Naive thymus-derived CD4-positive, alpha-beta T cell (primary cell): ENCODE measurements at places on chromosomes 12 and 14.

- no peak for DNase-seq
Observed at GRCh38 chr14:103314496-103315277, 19.4 kb upstream of the EIF5 start.

GRCh38 chr12:37541356-37541755 is 775.2 kb upstream of the ALG10B start:
- no peak for DNase-seq

- no peak for DNase-seq
Observed at GRCh38 chr12:91215940-91216454, 33.4 kb upstream of the DCN start.

DNA sequence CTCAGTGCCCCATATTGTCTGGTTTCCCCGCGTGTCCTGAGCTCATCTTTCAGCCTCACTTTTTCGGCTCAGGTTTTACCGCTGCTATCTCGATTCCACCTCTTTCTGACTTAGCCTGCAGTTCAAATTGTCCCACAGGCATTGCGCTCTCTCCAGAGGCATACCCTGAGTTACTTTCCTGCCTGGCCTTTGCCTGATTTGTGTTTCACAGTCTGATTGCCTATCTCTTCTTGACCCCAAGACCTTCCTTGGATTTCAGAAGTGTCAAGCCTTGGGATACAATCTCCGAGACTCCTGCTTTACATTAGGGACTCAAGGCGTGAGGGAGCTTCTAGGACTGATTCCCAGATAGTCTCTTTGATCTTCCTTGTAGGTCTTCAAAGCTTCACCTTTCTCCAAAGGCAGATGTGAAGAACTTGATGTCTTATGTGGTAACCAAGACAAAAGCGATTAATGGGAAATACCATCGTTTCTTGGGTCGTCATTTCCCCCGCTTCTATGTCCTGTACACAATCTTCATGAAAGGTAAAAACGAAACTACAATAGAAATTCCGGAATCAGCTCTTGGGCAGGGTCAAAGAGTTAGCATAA is 629 bp downstream of the LETMD1 start:
- no peak for DNase-seq

GRCh38 chr12:103824290-103824689 is 16.7 kb downstream of the NT5DC3 start:
- no peak for DNase-seq

DNA sequence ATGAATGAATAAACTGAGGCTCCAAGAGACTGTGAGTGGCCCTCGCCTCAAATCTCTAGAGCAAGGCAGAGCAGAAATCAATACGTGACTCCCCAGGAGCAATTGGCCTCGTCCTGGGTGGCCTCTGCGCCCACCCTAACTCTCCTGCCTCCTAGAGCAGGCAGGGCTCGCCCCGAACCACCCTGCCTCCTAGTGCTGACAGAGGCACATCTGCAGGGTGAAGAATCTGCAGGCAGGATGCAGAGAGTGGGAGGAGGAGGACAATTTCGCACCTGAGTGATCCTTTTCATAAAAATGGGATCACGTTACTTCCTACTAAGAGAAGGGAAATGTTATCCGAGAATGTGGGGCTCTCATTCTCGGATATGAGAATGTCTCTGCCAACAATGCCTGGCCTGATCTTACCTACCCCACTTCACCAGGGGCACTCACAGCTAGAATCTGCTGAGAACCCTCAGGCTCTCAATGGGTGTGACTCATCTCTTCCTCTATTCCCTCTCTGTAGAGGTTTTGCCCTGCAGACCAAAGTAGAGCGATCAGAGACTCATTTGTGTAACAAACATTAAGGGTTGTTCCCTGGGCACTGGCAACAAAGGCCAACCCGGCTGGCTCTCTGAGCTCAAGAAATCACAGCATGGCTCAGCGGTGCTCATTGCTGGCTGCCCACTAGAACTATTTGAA is 61.7 kb upstream of the BCL2L14 start:
- DNase-seq = peak; percentile 67

DNA sequence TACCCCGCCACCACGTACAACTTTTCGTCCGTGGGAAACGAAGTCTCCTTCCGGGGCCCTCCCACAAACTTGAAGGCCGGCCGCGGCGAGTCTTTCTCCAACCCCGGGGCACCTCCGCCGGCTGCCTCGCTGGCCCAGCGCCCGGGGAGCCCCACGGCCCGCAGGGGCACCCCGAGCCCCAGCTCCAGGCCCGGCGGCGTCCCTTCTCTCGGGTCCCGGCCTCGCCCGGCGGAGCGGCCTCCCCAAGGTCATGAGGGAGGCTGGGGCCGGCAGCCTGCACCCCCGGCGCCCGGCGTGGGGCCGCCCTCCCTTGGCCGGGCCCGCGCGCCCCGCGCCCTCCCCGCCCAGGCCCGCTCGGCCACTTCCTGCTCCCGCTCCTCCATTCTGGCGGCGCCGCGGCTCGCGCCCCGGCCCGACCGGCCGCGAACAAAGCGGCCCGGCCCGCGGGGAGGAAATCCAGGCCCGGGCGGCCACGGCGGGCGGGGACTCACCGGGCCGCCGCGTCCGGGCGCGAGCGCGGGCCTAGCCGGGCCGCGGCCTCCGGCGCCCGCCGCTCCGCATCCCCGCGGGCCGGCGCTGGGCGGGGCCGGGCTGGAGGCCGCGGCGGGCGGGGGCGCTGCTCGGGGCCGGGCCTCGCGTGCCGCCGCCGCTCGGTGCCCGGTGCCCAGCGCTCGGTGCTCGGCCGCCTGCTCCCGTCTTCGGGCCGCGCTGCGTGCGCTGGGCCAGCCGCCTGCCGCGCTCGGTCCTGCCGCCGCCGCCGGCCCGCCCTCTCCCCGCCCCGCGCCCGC is at the start of gene AKT1:
Gene AKT1, minus strand, starts transcription at position 756 of the 788 bp plus-strand sequence. CDS start 3,105 bp downstream, outside the sequence.
- DNase-seq = peak; percentile 64

DNA sequence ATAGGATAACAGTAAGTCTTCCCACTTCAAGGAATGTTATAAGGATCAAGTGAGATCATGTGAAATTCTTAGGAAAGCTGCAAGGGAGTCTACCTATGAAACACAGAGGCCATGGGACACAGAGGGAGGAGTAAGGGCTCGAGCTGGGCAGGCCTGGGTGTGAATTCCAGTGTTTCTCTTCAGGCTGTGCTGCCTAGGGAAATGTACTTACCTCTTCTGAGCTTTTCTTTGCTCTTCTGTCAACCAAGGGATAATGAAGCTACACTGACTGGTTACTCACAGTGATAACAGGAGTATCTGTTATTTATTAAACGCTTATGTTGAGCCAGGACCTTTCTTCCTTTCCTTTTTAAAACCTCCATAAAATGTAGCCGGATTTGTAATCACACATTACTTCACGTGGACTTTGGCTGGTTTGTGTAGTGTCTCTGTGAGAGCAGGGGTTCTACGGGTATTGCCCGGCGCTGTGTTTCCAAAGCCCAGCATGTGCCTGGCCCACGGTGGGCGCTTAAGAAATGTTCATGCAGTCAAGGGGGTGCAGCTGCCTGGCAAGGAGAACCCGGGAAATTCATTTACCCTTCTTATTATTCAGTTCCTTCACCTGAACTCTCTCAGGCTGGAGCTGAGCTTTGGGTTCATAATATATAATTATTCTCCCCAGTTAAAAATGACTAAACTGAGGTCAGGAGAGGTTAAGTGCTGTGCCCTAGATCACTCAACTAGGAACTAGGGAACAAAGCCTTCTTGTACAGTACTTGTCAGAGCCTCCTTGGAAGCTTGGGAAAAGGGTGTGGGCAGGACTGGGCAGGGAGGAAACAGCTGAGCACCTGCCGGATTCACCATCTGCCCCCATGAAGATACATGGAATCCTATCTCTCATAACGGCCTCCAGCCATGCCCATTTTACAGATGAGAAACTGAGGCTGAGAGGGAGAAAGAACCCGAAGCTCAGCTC is 214.2 kb downstream of the CACNA1C start:
- DNase-seq = no peak

DNA sequence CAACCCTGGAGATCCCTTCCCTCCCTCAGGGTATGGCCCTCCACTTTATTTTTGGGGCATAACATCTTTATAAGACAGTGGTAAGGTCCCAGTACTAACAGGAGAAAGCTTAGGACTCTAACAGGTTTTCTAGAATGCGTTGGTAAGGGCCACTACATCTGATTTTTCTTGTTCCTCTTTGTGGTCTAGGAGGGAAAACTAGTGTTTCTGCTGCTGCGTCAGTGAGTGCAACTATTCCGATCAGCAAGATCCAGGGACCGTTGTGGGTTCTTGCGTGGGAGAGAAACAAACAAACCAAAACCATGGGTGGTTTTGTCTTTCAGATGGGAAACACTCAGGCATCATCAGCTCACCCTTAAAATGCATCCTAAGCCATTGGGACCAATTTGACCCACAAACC is 123.6 kb upstream of the SLC16A7 start:
- DNase-seq = no peak

- DNase-seq = no peak
Observed at GRCh38 chr12:25957793-25958427, 572 bp upstream of the RASSF8 start.

DNA sequence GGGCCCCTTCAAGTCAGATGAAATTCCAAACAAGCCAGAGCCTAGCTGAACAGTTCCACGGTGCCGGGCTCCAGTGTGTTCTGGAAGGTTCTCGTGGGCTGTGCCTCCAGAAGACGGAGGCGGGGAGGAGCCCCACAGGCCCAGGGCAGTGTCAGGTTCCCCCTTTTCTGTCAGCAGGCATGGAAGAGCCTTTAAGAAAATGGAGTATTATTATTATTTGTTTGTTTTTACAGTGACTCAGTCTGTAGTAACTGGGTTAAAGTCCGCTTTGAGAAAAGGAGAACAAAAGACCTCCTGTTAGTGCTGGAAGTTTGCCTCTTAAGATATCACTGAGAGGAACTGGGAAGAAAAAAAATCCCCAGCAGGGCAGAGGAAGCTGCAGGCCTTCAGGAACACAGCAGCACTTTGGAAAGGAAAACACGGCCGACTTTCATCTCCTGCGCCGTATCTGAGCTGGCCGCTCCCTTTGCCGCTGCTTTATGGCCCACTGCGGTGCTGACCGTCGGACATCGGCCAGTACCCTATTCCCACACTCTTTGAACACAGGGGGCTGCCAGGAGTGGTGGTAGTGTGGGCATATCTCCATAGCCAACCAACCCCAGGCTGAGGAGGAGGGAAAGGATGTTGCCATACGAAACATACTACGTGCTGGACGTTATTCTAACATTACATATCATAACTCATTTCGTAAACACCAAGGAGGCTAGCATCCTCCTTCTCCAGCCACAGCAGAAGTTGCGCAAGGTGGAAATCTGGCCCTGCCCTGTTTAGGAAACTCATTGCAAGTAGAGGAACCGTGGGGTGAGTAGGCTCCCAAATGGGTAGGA is 194.0 kb downstream of the ZFP36L1 start:
- no peak for DNase-seq

DNA sequence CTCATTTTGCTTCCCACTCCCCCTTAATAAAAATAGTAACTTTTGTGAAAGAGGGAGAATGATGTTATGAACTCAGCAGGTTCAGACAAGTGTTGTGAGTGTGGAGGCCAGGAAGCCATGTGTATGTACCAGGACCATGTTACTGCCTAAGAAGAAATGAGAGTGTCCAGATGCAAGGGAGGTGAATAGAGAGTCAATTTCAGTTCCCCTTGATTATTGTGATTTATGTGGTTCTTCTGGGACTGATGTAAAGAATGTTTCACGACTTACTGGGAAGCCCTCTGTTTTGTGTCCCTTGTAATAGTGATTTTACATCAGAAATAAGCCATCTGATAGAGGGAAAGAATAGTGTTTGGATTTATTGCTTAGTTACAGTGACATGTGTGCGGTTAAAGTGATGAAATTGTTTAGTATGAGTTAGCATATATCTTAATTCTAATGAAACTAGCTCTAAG is 32.5 kb downstream of the FBXO34 start:
- DNase-seq = no peak

DNA sequence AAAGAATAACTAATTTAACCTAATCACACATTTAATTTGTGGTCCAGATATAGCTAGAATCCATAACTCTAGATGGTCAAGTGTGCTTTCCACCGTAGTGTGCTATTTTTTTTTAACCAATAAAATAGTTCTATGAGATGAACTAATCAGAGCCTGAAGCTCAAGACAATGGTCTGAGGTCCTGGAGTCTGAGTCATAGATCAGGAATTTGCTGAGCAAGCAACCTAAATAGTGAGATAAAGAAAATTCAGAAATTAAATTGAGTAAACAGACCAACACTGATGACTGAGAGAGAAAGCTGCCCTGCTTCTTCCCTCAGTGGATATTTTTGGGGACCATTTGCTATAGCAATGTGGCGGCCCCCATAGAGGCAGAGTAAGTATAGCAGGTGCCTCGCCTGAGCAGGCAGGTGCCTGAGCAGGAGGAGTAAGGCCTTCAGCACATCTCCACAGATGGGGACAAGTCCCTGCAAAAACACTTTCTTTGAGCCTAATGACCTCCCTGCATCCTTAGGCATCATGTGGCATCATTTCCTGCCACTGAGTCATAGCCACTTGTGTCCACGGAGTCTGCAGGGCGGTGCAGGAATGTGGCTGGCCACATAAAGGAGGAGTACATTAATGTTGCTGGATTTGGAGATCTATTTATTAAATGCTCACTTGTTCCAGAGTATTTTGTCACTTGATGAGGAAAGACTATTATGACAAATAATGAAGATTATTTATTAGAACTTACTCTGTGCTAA is 13.9 kb upstream of the CLEC4E start:
- DNase-seq = no peak

- DNase-seq = no peak
Observed at GRCh38 chr12:94969424-94969823, 34.1 kb downstream of the NDUFA12 start.

GRCh38 chr12:65300679-65301349 is 22.3 kb downstream of the MSRB3 start:
- DNase-seq = no peak

DNA sequence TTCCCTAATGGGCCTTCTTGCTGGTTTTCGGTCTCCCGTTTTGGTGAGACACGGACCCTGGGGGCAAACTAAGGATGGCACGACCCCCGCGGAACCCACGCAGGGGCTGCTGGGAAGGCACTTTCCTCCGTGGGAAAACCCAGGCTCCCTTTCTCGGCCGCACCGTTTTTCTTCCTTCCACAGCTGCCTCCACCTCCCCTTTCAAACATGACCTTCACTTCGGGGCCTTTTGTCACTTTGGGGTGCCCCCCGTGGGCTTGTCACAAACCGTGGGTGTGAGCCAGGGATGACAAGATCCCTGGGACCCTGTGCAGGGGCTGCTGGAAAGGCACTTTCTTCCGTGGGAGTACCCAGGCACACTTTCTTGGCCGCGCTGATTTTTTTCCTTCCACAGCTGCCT is 268.7 kb downstream of the ALG10 start:
- DNase-seq = no peak

DNA sequence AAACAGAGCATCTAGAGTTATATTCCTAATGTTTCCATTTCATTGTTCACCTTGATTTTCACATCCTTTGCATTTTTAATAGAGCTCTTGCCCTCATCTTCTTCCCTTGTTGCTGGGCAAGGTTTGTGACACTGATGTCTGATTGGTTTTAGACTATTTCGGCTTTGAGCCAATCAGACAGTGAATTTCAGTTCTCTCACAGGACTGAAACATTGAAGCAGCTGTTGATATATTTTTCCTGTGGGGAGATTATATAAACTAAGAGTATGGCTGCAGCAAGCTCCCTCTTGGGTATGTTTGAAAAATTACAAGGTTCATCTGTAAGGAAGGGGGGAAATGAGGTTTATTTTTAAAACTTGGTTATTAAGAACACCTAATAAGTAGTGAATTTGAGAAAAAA is 51.2 kb downstream of the ATF7IP start:
- DNase-seq = peak; percentile 77
